ENCODE measurements at places on chromosomes 6 and 20.

- peak; percentile 94 for DNase-seq
These were observed 152.4 kb upstream of the MAN1A1 start for GRCh38 chr6:119501798-119502483.

- DNase-seq: peak; percentile 14
These were observed 91.0 kb downstream of the SCP2D1 start for GRCh38 chr20:18904624-18905023.

GRCh38 chr6:126266664-126267063 is 73.3 kb upstream of the CENPW start:
- no peak for DNase-seq

DNA sequence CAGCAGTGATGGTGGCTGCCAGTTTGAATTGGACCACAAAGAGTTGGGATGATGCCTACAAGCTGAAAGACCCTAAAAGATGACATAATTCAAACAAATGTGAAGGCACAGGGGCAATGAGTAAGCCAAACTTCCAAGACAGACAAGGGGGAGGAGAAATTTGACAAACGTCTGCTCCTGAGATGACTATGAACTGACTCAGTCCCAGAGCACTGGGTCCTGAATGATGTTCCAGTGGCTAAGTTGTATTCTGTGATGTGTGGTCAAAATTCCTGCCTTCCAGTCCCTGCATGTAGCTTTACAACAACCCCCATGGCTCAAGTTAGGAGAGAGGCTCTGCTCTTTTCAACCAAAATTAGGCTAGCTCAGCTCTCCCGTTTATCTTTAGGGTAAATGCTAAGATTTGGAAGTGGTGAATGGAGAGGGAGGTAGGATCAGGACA is 86.1 kb upstream of the SIRPA start:
- DNase-seq: no peak

GRCh38 chr6:107435798-107436197 is 23.6 kb downstream of the PDSS2 start:
- no peak for DNase-seq

DNA sequence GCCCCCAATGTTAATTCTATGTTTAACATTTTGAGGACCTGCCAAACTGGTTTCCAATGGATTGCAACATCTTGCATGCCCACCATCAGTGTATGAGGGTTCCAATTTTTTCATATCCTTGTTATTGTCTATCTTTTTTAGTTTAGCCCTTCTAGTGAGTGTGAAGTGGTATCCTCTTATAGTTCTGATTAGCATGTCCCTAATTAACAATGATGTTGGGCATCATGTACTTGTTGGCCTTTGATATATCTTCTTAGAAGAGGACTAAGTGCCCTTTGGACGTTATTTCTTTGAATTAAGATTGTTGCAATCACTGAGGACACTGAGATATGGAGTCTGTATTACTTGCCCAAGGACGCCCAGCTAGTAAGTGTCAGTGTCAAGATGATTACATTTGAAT is 22.3 kb downstream of the GCNT2 start:
- no peak for DNase-seq

DNA sequence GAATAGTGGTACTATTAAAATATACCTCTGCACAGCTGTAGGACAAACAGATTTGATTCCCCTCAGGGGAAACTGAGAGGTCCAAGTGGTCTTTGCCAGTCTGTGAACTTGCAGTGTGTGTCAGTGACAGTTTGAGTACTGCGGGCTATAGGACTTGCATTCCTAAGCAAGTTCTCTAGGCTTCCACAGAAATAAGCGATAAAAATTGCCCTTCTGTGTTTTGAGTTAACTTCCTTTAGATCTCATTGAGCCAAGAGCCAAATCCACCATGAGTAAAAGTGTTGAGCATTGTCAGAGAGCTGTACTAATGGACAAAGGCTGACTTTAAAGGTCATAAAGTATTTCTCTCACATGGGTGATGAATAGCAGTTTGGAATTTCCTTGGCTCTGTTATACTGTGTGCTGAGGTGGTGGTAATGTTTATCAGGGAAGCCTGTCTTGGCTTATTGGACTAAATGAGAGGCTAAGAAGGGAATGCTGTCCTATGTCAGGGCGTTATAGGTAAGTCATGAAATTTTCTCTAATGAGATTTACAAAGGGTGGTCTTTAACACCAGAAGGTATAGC is 122.6 kb upstream of the MAP3K7 start:
- no peak for DNase-seq

DNA sequence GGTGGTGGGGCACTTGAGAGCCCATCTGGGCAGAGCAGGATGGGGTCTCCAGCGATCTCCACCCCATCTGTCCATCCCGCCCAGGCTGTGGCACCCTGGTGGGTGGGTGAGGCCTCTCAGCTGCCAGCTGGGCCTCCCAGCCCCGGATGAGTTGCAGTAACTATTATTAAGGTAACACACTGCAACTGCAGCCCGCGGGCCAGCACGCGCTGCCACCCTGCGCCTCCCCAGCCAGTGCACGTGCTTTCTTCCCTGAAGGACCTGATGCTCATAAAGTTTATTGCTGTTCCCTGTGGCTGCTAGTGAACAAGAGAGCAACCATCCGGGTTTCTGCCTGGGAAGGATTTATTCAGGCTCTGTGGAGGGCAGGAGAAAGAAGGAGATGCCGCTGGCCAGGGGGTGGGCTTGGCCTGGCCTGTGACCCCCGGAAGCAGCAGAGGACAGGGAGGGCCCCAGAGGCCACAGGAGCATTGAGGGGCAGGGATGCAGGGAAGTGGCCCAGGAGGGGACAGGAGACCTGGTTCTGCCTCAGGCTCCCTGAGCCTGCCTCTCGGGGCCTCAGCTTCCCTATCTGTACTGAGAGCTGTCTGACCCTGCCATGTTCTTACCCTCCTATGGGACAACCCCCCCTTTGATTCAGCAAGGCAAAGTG is 1.7 kb downstream of the IP6K3 start:
- DNase-seq: peak; percentile 53

DNA sequence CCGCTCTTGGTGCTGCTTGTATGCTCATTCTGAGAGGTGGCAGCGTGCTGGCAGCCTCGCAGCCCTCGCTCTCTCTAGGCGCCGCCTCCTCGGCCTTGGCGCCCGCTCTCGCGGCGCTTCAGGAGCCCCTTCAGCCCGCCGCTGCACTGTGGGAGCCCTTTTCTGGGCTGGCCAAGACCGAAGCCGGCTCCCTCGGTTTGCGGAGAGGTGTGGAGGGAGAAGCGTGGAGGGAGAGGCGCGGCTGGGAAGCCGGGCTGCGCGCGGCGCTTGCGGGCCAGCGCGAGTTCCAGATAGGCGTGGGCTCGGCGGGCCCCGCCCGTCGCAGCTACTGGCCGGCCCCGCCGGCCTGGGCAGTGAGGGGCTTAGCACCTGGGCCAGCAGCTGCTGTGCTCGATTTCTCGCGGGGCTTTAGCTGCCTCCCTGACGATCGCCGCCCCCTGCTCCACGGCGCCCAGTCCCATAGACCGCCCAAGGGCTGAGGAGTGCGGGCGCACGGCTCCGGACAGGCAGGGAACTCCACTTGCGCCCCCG is 19.5 kb upstream of the FAM8A1 start:
- peak; percentile 70 for DNase-seq
